ENCODE measurements at places on chromosomes 3 and 15.

- DNase-seq: no peak
Measured at GRCh38 chr3:52822363-52822762, 8.1 kb downstream of the ITIH4 start.

DNA sequence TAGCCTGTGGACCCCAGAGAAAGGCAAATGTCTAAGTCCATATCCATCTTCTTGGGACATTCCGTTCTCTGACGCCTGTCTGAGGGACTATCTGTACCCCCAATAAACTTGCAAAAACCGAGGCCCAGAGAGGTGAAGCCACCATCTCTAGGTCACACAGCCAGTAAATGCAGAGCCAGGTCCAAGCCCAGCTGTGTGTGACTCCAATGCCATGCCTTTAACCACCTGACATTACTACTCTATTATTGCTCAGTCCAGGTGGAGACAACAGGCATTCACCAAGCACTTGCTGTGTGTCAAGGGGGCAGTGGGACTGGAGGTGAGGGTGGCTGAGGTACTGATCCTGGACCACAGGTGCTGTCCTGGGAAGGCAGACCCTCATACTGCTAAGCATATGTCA lies 25.4 kb downstream of the CYP8B1 start:
- DNase-seq: no peak

DNA sequence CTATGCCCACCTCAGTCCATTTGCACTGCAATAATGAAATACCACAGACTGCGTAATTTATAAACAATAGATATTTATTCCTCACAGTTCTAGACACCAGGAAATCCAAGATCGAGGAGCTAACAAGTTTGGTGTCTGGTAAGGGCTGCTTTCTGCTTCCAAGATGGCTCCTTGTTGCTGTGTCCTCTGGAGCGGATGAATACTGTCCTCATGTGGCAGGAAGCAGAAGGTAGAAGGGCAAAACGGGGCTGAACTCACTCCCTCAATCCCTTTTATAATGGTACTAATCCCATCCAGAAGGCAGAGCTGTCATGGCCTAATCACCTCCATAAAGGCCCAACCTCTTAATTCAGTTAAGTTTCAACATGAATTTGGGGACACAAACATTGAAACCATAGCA lies 75.3 kb downstream of the P2RY1 start:
- no peak for DNase-seq

- DNase-seq: no peak
Measured at GRCh38 chr3:16935781-16936180, 51.0 kb downstream of the PLCL2 start.

GRCh38 chr3:159232966-159233365 lies 431.1 kb downstream of the MFSD1 start:
- no peak for DNase-seq

- no peak for DNase-seq
Measured at GRCh38 chr3:197746801-197747237, 2.9 kb upstream of the FYTTD1 start.

GRCh38 chr3:29741231-29741630 lies 460.4 kb downstream of the RBMS3 start:
- no peak for DNase-seq

GRCh38 chr3:159803459-159803858 lies 185.2 kb upstream of the IL12A start:
- no peak for DNase-seq

DNA sequence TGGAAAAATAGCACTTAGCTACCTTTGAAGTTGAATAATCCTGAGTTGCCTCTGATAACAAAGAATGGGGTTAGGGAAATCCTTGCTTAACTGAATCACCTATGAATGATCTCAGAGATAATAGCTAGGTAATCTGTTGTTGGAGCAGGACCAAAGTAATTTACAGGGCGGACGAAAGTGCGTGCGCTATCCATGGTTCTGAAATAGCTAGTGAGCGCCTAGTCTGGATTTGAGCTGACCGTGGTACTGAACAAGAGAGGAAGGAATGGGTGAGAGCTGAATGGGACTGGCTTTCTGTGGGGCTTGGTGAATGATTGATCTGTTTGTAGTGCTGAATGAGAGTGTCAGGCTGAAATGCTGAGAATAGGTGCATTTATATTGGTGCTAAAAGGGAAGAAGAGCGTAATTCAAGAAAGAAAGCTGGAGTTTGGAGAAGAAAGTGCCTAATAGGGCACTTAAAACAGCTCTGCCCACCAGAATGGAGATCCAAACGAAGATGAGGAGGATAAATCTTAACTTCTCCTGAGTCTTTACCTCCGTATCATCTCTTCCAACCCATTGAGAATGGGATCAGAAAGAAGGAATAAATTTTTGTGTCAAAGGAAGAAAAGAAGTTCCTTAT lies 10.1 kb downstream of the SCN10A start:
- DNase-seq: peak; percentile 38

GRCh38 chr15:74167891-74168331 lies 5.6 kb upstream of the ISLR start:
- DNase-seq: no peak

- DNase-seq: no peak
Measured at GRCh38 chr3:82012775-82013174, 251.3 kb upstream of the GBE1 start.

GRCh38 chr15:25464784-25465183 lies 26.0 kb upstream of the UBE3A start:
- DNase-seq: no peak

DNA sequence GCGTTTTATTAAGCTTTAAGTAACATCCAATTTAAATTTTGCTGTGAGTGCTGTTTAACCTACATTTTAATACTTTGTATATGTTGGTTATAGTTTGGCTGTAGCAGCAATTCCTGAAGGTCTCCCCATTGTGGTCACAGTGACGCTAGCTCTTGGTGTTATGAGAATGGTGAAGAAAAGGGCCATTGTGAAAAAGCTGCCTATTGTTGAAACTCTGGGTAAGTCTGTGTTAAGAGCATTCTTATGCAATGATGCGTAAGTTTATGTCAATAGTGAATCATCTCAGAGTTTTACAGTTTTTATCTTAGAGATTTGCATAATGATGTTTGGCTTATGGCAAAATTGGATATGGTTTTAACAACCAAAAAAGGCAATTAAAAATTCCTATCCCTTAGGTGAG lies 62.7 kb downstream of the ASTE1 start:
- peak; percentile 73 for DNase-seq

DNA sequence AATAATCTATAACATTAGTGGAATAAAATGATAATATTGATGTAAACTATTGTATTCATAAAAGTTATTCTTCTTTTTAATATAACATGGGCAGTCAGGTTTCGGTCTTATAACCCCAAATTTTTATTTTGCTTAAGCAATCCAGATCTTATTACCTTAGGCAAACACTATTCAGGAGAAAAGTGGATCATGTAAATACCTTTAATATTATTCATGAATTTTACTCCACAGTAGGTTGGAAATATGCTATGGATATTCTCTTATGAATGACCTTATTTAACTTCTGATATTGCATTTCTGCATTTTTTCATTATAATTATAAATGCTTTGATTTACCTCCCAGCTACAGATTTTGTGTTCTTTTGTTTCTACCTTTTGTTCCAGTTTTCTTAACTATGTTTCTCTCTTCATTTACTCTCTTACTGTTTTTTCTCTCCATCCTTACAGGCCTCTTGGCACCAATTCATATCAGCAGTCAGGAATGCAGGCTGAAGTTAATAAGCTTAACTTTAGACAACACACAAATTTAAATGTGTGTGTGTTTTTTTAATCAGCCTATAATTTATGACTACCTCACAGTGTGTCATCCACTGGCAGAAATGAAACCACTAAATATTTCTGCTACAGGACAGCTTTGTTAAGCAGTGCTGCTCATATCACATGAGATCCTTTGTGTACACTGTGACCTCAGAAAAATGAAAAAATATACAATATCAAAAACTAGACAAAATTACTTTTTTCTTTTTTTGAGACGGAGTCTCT lies 111.0 kb downstream of the NSUN3 start:
- DNase-seq: no peak

DNA sequence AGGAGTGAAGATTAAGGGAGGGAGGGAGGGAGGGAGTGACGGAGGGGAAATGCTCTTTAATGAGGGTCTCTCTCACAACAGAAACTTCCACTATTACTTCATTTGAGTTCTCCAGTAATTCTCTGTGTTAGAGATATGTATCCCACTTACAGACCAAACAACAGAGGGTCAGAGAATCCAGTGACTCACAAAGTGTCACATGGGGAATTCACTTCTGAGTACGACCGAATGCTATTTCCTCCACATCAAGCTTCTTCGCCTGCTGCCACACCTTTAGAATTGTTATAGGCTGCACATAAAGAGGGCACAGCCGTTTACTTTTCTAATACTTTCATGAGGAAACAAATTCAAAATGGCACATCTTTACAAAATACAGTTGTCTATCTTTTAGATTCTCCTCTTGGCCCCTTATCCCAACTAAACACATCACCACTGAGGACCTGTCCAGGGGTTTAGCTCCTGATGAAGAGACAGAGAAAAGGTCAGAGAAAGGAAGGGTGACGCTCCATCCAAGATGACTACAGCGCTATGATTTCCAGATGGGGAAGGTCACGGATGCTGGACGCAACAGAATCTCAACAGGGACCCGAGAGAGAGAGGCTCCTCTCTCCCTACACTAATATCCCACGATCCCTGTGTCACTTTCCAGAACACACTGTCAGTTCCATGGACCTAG lies 119.0 kb downstream of the XXYLT1 start:
- peak; percentile 58 for DNase-seq

DNA sequence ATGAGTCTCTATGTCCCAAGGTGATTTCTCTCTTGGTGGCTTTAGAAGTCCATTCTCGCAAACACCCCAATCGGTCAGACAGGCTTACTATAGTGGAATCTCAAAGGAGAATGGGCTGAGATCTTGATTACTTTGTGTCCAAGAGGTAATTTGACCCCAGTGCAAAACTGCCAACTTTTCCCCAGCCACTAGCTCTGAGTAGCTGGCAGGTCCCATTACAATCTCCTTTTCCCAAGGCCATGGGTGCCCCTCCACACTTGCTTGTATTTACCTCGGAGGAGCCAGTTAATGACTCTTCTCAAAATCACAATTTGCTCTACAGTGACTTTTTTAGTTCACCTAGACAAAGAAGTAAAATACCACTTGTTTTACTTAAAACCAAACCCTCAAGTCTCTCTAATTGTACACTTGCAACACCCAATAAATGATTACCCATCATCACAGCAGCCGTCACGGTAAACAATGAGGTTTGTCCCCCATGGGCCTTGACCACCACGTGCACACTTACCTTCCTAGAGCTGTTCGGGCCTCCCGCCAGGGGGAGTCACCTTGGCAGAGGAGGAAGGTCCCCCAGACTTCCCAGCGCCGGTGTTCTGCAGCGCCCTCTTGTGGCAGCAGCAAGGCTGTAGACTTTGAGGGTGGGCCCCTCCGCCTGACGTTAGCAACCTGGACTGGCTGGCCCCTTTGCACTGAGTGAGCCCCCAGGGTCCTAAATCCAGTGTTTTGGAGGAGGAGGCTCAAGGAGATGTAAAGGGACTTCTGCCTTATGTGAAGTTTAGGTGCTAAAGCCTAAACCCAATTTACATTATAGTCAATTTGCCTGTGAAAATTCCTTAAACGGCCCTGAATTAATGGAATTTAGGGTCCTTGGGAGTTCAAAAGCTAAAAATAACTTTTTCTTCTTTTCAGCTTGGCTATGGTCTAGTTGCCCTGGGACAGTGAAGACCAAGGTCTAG lies 18.7 kb upstream of the HDAC11 start:
- DNase-seq: no peak

GRCh38 chr15:63023351-63023945 lies 19.1 kb upstream of the TPM1 start:
- DNase-seq: no peak

DNA sequence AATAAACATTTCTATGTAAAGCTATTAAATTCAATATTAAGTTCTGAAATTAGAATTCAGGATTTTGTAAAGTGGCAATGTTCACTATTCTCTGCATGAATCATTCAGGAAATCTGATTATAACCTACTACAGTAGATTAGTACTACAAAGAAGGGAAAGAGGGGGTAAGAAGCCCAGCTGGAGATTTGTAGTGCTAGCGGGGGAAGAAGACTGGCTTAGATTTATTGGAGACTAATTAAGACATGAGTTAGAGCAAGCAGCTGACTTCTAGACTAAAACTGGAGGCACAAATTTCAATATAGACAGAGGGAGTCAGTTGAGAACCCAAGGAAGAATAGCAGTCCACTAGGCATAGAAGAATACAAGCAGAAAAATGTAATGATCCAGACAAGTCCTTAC lies 55.8 kb upstream of the SETMAR start:
- no peak for DNase-seq

DNA sequence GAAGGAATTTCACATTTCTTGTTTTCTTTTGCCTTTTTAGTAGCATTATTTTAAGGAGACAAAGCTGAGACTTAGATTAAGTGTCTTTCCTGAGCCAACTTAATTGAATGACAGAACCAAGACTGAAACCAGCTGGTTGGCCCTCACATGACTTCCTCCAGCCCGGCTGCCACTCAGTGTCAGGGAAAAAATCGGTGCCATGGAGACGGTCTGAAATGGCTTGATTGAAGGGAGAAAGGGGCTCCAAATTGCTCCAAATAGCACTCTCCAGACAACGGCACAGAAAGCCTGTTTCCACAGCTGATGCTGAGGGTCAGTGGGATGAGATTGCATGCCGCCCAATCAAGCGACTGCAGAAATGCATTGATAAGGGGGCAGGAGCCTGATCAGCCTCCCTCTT lies 475.2 kb upstream of the IL12A start:
- DNase-seq: no peak

DNA sequence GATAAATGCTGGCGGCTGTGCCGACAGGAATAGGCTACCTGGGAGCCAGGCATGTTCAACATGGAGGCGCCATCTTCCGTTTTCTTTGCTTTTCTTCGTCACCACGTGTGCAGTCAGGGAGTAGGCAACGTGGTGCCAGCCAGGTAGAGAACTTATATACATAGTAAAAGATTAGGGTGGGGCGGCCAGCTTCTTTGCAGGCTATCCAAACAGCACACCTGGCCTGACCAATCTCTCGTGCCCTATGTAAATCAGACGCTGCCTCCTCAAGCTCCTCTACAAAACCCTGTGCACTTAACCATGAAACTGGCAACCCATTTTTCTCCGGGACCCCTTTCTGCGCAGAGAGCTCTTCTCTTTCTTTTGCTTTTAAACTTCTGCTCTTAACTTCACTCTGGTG lies 28.6 kb upstream of the OR5K4 start:
- no peak for DNase-seq

- DNase-seq: peak; percentile 47
Measured at GRCh38 chr3:194369522-194370279, at the start of gene LRRC15. Gene LRRC15, minus strand, starts transcription at chr3:194369743. Its CDS starts 8,700 bp downstream, at chr3:194361043.
